Stimulated activated CD8-positive, alpha-beta memory T cell treated with anti-CD3 and anti-CD28 coated beads, Interleukin-4, amount 100 ng/mL, for 4 hours (primary cell): ENCODE measurements at places on chromosomes 6 and 20.

DNA sequence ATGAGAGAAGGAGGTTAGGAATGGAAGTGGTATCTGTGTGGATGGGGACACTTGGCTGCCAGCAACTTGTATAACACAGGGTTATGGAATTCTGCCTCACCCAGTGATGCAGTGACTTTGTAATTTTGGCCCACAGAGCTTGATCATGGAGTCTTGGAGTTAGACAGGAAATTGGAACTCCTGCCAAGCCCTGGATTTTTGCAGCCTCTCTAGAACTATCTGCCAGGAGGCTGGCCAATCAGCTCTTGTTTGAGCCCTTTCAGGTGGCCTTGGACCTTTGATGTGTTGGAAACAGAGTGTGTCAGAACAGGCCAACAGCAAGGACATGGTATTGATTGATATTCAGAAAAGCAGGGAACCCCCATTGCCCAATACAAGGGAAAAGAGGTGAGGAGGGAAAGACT is 157.7 kb upstream of the GGTLC1 start:
- DNase-seq: no peak

DNA sequence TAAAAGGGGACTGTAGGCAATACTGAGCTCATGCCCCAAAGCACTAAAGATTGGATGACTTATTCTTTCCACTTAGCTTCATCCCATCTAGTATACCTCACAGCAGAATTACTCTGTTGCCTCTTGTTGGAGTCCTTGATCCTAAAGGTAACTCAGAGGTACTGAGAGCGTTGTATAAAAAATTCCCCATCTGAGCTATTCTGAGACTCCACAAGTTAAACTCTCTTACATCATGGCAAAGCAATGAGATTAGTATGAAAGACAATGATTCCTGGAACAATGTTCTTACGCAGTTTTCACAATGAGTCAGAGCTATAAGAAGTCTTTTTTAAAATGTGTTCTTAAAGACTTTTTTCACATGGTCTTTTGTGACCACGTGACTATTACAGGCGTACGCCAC is 370.1 kb downstream of the ADGRB3 start:
- DNase-seq: no peak

DNA sequence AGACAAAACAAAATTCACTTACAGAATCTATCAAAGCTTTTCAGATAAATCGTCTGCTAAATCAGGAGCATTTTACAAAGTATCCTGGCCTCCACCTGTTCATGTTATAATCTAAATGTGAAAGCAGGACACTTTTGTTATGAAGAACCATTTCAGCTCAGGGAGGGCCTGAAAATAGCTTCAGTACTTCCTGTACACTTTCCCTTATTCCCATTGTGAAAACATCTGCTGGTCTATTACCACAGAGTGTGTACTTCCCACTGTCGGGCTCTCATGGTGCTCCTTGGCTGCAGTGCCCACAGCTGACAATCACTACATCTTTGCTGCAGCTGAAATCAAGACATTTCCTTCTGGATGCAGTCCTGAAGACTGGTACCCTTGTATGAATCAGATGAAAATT is 128.1 kb downstream of the OPRM1 start:
- no peak for DNase-seq

GRCh38 chr6:78947962-78948361 is 80.6 kb downstream of the IRAK1BP1 start:
- no peak for DNase-seq

DNA sequence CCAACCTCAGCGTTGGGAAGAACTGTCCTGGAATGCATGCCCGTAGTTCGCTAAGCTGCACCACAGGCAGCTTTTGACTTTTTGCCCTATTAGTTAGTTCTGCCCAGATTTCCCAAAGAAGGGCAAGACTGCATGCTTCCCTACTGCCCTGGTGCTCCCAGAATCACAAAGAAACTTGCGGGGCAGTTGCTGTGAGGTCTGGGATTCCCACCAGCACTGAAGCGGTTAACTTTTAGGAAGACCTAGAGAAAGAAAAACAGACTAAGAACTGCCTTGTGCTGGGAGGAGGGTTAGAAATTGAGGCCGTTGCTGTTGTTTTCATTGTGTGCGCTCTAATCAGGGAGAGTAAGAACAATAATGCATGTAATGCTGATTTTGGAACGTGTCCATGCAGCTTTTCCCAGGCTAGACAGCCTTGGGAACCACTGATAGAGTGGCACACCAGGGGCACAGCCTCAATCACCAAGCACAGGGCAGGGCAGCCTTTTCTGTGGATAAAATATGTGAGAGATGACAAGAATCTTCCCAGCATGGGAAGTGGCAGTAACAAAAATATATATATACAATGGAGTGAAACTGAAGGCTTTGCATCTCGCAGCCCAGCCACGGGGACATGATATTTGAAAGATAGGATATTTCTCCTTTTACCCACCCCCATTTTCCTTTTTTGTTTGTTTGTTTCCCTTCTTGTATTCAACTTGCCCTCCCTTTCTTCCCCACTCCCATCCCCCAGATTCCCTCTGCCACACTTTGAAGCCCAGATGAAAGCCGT is 137.7 kb upstream of the HEY2 start:
- DNase-seq: no peak

- no peak for DNase-seq
These were observed 2.0 kb downstream of the CD24 start for GRCh38 chr6:106972500-106972899.

- DNase-seq: no peak
These were observed 120.2 kb upstream of the LOC128125822 start for GRCh38 chr6:63452125-63452524.

- DNase-seq: no peak
These were observed 395.2 kb downstream of the PAX1 start for GRCh38 chr20:22100686-22101085.

DNA sequence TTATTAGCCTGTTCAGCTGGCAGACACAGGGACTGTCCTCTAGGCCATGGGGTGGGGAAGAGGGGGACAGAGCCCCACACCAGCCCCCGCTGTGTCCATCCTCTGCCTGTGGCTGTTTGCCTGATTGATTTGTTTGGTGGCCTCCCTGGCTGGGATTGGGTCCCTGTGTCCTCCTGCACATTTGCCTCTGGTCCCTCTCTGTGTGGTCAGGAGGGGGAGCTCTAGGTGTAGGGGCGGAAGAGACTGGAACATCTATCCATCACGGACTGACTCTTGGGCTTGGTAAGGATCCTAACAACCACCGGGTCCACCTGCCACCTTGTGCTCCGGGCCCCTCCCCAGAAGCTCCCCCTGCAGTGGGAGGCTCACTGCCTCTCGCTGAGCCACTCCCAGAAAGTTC is 38.4 kb upstream of the CCDC167 start:
- no peak for DNase-seq

DNA sequence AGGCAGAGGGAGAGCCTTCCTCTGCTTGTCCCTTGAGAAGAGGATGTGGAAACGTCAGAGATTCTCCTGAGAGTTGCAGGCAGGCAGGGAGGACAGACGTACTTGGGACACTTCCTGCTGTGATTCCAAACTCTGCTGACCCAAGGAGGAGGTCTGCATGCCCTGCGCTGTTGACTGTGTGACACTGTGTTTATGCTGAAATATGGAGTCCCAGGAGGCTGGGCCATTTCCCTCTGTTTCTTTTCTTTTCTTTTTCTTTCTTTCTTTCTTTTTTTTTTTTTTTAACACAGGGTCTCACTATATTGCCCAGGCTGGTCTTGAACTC is 63.5 kb upstream of the BHLHE23 start:
- no peak for DNase-seq

- no peak for DNase-seq
These were observed 21.2 kb upstream of the SLC22A2 start for GRCh38 chr6:160279850-160280249.

GRCh38 chr6:107488174-107488874 is 1.6 kb upstream of the SOBP start:
- no peak for DNase-seq

DNA sequence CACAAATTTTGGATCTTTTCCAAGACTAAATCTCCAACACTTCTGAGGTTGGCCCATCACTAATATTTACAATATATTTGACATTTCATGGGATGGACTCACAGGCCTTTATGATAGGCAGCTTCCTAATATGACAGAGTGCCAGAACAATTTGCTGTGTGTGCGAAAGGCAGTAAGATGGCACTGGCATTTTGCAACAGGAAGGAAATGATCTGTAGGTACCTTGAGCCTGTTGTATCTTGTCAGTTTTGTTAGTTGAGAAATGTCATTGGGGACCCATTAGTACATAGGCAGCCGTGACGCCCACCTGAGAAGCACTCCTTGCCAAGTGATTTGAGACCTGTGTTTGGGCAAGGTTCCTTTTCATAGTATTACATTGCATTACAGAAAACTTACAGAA is 153.4 kb upstream of the HEY2 start:
- DNase-seq: no peak

GRCh38 chr6:14983599-14984518 is 262.0 kb upstream of the JARID2 start:
- no peak for DNase-seq

GRCh38 chr6:9420316-9421015 is 985.1 kb upstream of the SLC35B3 start:
- DNase-seq: no peak

GRCh38 chr6:9316831-9317230 is 881.5 kb upstream of the SLC35B3 start:
- no peak for DNase-seq
